Retina (tissue), 1 donor: ENCODE measurements at places on chromosomes 5 and 9.

- no peak for DNase-seq
These were observed 1.2 kb upstream of the IL11RA start for GRCh38 chr9:34650816-34651215.

GRCh38 chr9:109422641-109423040 lies 75.5 kb downstream of the PTPN3 start:
- DNase-seq: no peak

GRCh38 chr5:132103969-132104391 lies 30.4 kb downstream of the CSF2 start:
- no peak for DNase-seq

- no peak for DNase-seq
These were observed 269.9 kb downstream of the CDK5RAP2 start for GRCh38 chr9:120310035-120310434.

DNA sequence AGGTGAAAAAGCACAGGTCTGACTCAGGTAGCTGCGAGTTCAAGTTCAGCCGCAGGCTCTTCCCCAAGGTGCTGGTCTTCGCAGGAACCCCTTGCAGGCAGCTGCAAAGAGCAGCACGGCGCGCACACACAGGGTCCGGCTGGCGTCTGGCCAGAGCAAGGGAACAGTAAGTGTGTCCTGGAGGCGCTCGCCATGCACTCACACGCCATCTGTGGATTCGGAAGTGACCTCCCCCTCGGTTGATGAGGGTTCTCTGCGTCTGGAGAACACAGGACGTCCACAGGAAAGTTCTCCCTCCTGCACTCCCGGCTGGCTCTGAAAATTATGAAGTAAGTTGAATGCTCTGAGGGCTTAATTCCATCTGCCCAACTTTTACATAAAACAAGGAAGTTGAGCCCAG lies 14.0 kb upstream of the EGFL7 start:
- DNase-seq: no peak

DNA sequence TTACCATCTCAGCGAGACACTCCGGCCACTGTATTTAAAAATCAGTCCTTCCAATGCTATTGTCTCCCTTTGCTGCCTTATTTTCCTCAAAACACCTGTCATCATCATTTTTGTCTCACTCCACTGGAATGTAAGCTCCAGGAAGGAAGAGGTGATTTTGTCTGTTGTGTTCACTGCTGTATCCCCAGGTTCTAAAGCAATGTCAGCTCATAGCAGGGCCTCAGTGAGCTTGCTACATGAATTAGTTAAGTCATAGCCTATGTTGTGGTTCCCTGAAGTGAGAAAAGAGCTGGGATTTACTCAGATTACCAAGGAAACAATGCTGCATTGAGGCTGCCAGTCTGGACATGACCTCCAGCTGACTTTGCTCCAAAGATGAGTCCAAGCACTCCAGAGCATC lies 137.6 kb upstream of the RASEF start:
- no peak for DNase-seq

DNA sequence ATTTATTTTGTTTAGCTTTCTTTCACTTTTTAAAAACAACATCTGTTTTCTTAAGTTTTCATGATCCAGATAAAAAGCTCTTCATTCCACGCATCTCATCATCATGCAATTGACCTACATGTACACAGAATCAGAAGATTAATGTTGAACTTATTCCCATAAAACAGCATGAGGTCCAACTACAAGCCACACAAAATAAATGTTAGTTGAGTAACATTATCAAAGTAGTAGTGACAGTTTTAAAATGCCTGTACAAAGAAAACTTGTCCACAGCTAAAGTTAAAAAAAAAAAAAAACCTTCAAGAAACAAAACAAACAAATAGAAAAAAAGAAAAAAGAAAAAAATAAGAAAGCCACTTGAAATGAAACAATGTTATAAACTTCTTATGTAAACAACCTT lies 846.3 kb downstream of the TLE1 start:
- DNase-seq: no peak

DNA sequence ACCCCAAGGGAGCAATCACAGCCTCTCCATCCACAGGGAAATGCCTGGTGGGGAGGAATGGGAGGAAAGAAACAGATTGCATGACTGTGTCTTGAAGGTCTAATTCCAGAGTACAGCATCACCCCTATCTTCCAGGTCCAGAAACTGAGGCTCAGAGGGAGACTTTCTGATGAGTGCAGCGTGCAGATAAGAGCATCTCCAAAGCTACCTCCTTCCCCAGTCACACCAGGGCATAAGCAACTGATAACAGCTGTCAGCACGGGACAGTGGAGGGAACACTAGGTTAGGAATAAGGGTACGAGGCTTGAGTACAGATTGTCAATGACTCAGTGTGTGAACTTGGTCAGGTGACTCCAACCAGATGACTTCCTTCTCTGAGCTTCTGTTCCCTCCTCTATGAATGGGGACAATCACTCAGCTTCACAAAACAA lies 126.9 kb downstream of the KCNIP1 start:
- no peak for DNase-seq

GRCh38 chr5:146626936-146627335 lies 110.9 kb upstream of the GPR151 start:
- no peak for DNase-seq

DNA sequence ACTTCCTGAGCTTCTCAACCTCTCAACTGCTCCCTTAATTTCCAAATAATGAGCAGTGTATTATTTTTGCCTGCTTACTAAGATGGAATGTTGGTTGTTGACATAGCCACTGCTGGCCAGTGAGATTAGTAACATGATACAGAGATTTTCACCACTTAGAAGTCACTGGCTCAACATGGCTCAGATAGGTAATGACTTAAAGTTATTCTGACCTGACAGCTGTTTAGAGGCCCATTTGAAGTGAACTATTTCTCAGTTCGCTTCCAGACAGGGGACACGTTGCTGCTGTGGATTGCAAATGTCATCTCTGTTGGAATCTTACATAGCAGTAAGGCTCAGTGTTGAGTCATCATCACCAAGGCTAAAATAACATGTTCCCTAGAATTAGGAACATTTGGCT lies 490.2 kb downstream of the TLE4 start:
- no peak for DNase-seq

DNA sequence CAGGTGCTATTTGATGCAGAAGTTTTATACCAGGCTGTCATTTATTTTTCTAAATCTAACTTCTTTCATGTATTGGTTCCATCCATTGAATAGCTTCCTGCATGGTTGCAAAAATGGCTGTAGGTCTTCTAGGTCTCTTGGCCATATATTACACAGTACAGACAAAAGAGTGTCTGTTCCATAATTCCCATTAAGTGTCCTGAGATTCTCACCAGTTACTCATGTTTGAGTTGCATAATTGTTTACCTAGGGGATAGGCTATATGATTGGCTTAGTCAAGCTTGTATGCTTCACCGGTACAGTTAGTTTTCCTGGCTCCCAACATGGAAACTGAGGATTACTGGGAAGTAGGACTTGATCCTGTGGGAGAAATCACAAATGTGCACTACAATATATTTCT lies 399.4 kb upstream of the NUDT12 start:
- no peak for DNase-seq

- DNase-seq: peak; percentile 40
These were observed 288.0 kb downstream of the IZUMO3 start for GRCh38 chr9:24257726-24258125.

DNA sequence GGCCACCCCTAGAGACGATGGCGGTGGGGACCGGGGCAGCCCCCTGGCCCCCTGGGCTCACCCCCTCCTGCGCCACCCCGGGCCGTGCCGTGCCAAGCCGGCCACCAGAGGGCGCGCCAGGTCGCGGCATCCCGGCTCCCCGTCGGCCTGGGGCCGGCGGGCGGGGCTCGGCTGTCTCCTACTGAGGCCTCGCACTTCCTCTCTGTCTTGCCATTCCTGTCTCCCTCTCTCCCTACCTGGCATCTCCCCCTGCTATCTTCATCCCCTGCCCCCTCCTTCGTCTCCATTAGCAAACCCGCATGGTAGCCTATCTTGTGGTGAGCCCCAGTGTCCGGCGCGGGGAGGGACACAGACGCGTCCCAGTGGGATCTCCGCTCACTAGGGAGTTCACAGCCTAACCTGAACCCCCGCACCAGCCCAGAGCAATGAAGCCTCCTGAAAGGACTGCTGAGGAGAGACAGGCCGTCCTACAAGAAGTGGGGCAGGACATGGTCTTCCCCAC lies 29.8 kb upstream of the FABP6 start:
- DNase-seq: peak; percentile 87

- no peak for DNase-seq
These were observed 295.0 kb downstream of the CAAP1 start for GRCh38 chr9:26597542-26598149.

DNA sequence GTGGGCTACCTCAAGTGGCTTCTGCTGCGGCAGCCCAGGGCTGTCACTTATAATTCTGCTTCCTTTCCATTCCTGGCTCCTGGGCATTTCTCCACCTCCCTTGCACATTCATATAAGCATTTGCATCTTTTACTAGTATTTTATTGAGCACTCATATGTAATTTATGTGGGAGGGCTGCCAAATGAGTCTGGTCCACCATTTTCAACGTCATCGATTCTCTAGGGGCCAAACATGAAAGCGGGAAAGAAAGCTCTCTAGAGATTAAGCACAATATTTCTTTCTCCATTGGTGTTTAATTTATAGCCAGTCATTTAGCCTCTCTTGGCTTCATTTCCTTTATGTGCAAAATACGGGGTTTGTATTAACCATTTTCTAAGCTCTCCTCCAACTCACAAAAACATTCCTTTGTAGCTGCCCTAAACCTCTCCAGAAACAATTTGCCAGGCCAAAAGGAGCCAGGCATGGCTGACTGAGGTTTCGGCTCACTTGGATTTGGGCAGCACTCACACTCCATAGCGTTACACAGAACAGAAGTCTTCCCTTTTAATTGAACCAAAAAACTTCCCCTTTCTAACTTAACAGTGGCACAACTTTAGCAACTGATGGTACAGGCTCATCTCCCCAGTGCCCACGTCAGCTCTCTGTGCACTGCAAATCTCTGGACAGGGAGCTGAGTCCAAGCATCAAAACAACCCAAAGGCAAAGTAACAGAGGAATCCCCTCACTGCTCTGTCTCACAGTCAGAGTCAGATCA lies 183.5 kb downstream of the ROR2 start:
- no peak for DNase-seq

- DNase-seq: peak; percentile 95
These were observed 207.1 kb downstream of the C9orf50 start for GRCh38 chr9:129413537-129414376.

DNA sequence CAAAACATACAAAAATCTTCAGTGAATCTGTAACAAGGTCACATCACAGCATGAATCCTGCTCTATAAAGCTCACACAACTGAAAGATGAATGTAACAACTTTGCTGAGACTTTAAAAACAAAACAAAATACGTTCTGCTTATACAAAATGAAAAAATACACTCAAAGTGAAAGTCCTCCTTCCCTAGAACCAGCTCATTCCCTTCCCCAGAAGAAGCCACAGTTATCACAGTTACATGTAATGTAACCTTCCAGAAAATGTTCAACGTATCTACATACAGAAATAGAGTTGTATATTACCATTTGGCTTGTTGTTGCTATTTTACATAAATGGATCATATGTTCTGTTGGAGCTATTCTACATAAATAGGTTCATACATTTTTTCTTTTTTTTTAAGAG lies 2.6 kb downstream of the AUH start:
- DNase-seq: no peak

DNA sequence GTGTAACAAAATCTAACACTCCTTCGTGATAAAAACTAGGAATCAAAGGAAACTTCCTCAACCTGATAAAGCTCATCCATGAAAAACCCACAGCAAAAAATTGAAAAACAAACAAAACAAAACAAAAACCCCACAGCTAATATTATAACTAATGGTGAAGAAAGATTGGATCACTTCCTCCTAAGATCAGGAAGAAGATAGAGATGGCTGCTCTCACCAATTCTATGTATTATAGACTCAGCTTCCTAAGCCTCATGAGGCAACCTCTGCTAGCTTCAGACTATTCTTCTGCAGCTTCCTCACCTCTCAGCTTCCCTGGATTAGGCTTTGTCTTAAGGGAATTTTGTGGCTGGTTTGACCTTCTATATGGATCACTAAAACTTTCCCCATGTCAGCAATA lies 40.1 kb downstream of the PHAX start:
- DNase-seq: no peak

DNA sequence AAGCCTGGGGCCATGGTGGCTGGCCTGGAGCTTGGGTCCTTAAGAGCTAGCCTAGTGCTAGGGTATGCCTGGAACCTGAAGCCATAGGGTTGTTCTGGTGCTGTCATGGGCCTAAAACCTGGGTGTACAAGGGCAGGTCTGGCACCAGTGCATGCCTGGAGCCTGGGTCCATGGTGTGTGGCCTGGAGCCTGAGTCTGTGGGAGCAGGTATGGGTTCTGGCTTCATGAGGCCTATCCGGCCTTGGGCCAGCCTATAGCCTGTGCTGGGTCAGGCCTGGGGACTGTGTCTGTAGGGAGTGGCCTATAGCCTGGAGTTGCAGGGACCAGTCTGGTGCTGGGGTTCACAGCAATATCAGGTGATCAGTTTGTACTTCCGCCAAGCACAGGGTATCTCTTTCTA lies 347.2 kb upstream of the MEF2C start:
- no peak for DNase-seq

- no peak for DNase-seq
These were observed 392.2 kb downstream of the CDK5RAP2 start for GRCh38 chr9:120187758-120188157.
